ENCODE measurements at places on chromosomes 7 and 10. TPM values are rescaled to one million over a fixed set of nuclear protein-coding genes. Genes with fewer than 3 reads are reported as not detected.

CPA1 gene
- not detected for total RNA-seq

AOC1 gene
- not detected for total RNA-seq

THNSL1 gene
- total RNA-seq = 10.1 TPM

ZPBP gene
- total RNA-seq = not detected

TMEM140 gene
- 12.8 TPM for total RNA-seq

AKR1D1 gene
- not detected for total RNA-seq

TMEM236 gene
- 0.12 TPM for total RNA-seq

ZNF853 gene
- total RNA-seq = 2.2 TPM

CALY gene
- total RNA-seq = not detected

DNA sequence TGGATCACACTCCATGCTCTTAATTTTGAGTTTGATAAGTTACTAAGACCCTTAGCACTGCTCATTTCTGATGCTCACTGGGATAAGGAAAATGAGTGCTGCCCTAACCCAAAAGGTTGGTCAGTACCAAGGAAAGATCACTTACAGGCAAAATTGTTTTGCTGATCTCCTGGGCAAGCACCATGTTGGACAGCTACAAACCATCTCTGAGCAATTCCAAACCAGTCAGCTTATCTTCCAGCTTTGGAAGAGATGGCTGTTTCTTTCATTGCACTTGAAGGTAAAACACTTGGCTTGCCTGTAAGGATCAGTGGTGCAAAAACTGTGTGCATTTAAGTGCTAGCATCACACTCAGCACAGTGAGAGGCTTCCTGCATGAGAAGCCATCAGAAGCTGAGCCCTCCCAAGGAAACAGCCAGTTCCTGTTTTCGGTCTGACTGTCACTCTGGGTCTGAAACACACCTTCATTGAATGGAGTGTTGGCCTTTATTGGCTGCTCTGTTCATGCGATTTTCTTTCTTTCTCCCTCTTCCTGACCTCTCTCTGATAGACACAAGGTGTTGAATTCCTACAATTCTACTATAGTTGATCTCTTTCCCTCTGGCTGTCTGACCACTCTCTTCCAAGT lies 126.4 kb upstream of the GHITM start:
- H3K36me3 ChIP-seq = no peaks in the 10 kb centered on the region
- H3K27me3 ChIP-seq = peaks cover 37% of the 10 kb centered on the region
- DNase-seq = no peak
- H3K4me1 ChIP-seq = no peaks in the 10 kb centered on the region
- H3K4me3 ChIP-seq = no peak overlapping the region
- H3K27ac ChIP-seq = no peak overlapping the region

DNA sequence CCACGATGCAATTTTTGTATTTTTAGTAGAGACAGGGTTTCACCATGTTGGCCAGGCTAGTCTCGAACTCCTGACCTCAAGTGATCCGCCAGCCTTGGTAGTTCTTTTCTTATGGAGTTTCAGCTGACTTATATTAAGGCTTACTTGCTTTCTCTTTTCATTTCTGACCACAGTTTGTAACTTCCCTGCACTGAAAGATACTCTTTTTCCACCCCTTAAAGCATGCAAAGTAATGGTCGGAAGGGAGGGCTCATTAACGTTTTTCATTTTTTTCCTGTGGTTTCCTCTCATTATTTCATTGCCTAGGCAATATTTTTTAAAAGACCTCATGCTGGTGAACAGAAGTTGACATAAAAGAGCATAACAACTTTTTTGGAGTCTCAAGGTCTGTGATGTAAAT lies 27.0 kb downstream of the ADRB1 start:
- no peak overlapping the region for H3K27ac ChIP-seq
- no peak for DNase-seq
- no peaks in the 10 kb centered on the region for H3K36me3 ChIP-seq
- no peak overlapping the region for H3K4me3 ChIP-seq

DNA sequence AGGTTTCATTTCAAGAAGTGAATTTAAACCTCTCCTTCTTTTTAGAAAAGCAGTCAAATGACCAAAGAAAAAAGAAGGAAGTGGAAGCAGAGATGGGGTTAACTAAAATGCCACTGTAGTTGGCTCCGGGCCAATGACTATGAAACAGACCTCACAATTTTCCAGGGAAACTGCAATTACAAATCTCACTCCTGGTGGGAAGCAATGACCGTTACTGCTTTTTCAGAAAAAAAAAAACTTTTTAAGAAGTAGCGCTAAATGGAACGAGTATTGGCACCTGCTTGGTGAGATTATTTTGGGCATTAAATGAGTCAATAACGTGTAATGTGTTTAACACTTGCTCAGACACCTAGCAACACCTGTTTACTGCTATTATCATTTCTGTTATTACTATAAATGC lies 1.2 kb downstream of the SFRP4 start:
- no peaks in the 10 kb centered on the region for H3K36me3 ChIP-seq
- H3K4me3 ChIP-seq = no peak overlapping the region
- peaks cover 13% of the 10 kb centered on the region for H3K4me1 ChIP-seq
- H3K27me3 ChIP-seq = peaks cover 83% of the 10 kb centered on the region
- no peak for DNase-seq

- no peak for DNase-seq
- peaks cover 17% of the 10 kb centered on the region for H3K27me3 ChIP-seq
- H3K4me1 ChIP-seq = peaks cover 3% of the 10 kb centered on the region
- H3K27ac ChIP-seq = no peak overlapping the region
- H3K36me3 ChIP-seq = no peaks in the 10 kb centered on the region
- H3K4me3 ChIP-seq = no peak overlapping the region
These were observed 286.5 kb downstream of the DOCK4 start for GRCh38 chr7:111919631-111920179.

GRCh38 chr10:68550747-68551411 lies 9.3 kb upstream of the TET1 start:
- DNase-seq = peak; percentile 38
- no peaks in the 10 kb centered on the region for H3K36me3 ChIP-seq

GRCh38 chr7:44051611-44052220 lies 7.2 kb downstream of the DBNL start:
- peaks cover 56% of the 10 kb centered on the region for H3K36me3 ChIP-seq
- no peak overlapping the region for H3K4me3 ChIP-seq
- peaks cover 52% of the 10 kb centered on the region for H3K4me1 ChIP-seq
- peak overlapping the region; percentile 72 for H3K27ac ChIP-seq
- no peaks in the 10 kb centered on the region for H3K27me3 ChIP-seq

- no peak overlapping the region for H3K4me3 ChIP-seq
- no peak overlapping the region for H3K27ac ChIP-seq
- no peaks in the 10 kb centered on the region for H3K27me3 ChIP-seq
- H3K4me1 ChIP-seq = no peaks in the 10 kb centered on the region
These were observed 298.3 kb upstream of the FZD8 start for GRCh38 chr10:35940141-35941041.

GRCh38 chr10:23095966-23096801 lies 805 bp downstream of the MSRB2 start:
- peak; percentile 32 for DNase-seq
- peak overlapping the region; percentile 96 for H3K4me3 ChIP-seq
- H3K27me3 ChIP-seq = no peaks in the 10 kb centered on the region
- H3K4me1 ChIP-seq = peaks cover 42% of the 10 kb centered on the region
- H3K27ac ChIP-seq = peak overlapping the region; percentile 91

DNA sequence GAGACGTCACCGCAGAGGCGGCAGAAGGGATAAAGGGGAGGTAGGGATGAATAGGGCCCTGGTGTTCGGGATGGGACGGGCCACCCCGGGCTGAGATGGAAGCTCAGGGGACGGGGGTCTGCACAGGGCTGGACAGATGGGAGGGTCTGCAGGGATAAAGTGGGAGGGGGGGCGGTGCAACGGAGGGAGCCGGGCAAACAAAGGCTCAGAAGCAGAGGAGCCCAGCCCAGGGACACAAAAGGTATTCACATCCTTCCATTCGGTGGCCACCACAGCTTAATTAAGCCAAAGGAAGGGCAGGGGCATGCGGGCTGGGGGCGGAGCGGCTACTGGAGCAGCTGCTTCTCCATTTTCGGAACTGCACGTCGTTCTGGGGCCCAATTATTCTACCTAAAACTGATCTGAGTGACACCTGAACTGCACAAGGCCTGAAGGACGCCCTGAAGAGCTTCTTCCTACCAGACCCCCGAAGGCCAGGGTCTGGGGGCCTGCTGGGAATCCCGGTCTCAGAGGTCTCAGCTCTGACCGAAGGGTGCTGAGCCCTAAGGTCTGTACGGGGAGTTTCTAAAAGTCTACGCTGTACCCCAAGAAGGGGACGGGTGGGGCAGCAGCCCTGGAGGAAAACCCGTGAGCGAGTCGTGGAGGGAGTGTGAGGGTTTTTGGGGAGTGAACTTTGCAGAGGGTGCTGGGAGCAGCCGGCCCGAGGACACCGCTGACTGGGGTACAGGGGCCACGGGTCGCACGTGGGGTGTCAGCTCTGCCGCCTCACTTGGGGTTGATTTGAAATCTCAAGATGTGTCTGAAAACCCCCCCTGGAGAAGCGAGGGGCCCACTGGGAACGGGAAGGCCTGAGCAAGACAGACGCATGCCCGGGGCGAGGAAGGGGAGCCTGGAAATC lies 334.8 kb downstream of the DNAJB6 start:
- no peak overlapping the region for H3K27ac ChIP-seq
- no peak for DNase-seq
- no peak overlapping the region for H3K4me3 ChIP-seq

- no peaks in the 10 kb centered on the region for H3K4me1 ChIP-seq
- H3K27me3 ChIP-seq = peaks cover 11% of the 10 kb centered on the region
- no peak overlapping the region for H3K4me3 ChIP-seq
- no peaks in the 10 kb centered on the region for H3K36me3 ChIP-seq
- no peak overlapping the region for H3K27ac ChIP-seq
- no peak for DNase-seq
These were observed 61.1 kb downstream of the PPP1R17 start for GRCh38 chr7:31748084-31748483.

DNA sequence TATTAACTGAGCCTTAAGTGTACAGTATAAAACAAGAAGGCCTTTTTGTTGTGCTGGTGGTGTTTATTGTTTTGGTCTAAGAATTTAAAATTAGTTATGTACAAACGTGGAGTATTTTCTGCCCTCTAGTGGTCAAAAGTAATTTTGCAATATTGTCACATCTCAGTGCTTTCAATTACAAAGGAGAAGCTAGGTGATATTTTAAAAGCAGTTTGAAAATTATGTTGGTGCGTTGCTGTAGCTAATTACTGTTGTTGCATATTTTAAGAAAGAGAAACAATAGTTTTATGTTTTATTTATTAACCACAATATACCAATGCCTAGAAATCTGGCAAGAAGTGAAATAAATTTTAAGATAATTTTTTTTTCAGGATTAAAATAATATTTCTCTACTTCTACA lies 11.4 kb downstream of the NPVF start:
- DNase-seq = no peak
- no peaks in the 10 kb centered on the region for H3K36me3 ChIP-seq
- H3K4me3 ChIP-seq = no peak overlapping the region
- H3K27me3 ChIP-seq = peaks cover 24% of the 10 kb centered on the region
- no peak overlapping the region for H3K27ac ChIP-seq

DNA sequence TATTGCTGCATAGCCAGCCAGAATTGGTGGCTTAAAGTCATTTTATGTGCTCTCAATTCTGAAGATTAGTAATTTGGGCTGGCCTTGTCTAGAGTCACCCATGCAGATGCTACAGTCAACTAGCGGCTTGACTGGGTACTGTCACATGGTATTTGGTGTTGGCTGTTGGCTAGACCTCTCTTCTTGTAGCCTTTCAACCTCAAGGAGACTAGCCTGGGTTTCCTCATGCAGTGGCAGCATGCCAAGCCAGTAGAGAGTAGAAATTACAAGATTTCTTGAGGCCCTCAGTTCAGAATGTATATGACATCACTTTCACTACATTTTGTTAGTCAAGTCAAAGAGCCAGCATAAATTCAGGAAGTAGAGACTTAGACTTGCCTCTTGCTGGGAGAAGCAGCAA lies 3.7 kb upstream of the ZNF800 start:
- H3K4me3 ChIP-seq = no peak overlapping the region
- peaks cover 24% of the 10 kb centered on the region for H3K4me1 ChIP-seq
- no peak overlapping the region for H3K27ac ChIP-seq

GRCh38 chr7:88254721-88255424 lies 35.0 kb upstream of the SRI start:
- H3K36me3 ChIP-seq = peaks cover 2% of the 10 kb centered on the region
- peaks cover 20% of the 10 kb centered on the region for H3K27me3 ChIP-seq
- no peak for DNase-seq

GRCh38 chr10:33453081-33454025 lies 118.9 kb upstream of the NRP1 start:
- no peaks in the 10 kb centered on the region for H3K4me1 ChIP-seq
- H3K36me3 ChIP-seq = no peaks in the 10 kb centered on the region
- no peak for DNase-seq
- no peak overlapping the region for H3K27ac ChIP-seq
- peaks cover 11% of the 10 kb centered on the region for H3K27me3 ChIP-seq

- no peaks in the 10 kb centered on the region for H3K4me1 ChIP-seq
- H3K4me3 ChIP-seq = no peak overlapping the region
- no peaks in the 10 kb centered on the region for H3K27me3 ChIP-seq
- H3K36me3 ChIP-seq = no peaks in the 10 kb centered on the region
These were observed 185.1 kb downstream of the NXPH1 start for GRCh38 chr7:8618441-8619070.

- peaks cover 16% of the 10 kb centered on the region for H3K36me3 ChIP-seq
- H3K27me3 ChIP-seq = no peaks in the 10 kb centered on the region
- H3K27ac ChIP-seq = peak overlapping the region; percentile 65
- H3K4me3 ChIP-seq = peak overlapping the region; percentile 25
- DNase-seq = no peak
- peaks cover 56% of the 10 kb centered on the region for H3K4me1 ChIP-seq
These were observed 103.2 kb downstream of the NRBF2 start for GRCh38 chr10:63236113-63236935.

- peaks cover 18% of the 10 kb centered on the region for H3K27me3 ChIP-seq
- peaks cover under 1% of the 10 kb centered on the region for H3K4me1 ChIP-seq
- DNase-seq = no peak
- H3K36me3 ChIP-seq = no peaks in the 10 kb centered on the region
- H3K4me3 ChIP-seq = no peak overlapping the region
These were observed 7.1 kb downstream of the KCNMA1 start for GRCh38 chr10:77630507-77630848.

DNA sequence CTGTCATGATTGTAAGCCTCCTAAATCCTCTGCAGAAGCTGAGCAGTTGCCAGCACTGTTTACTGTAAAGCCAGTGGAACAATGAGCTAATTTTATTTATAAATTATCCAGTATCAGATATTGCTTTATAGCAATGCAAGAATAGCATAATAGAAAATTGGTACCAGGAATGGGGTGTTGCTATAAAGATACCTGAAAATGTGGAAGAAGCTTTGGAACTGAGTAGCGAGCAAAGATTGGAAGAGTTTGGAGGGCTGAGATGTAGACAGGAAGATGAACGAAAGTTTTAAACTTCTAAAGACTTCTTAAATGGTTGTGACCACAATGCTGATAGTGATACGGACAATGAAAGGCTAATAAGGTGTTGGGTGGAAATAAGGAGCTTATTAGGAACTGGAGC lies 917.4 kb upstream of the POT1 start:
- H3K4me3 ChIP-seq = no peak overlapping the region
- H3K27me3 ChIP-seq = no peaks in the 10 kb centered on the region
- no peaks in the 10 kb centered on the region for H3K36me3 ChIP-seq
- H3K27ac ChIP-seq = no peak overlapping the region

- no peaks in the 10 kb centered on the region for H3K36me3 ChIP-seq
- H3K27ac ChIP-seq = no peak overlapping the region
- no peak for DNase-seq
- H3K27me3 ChIP-seq = peaks cover 36% of the 10 kb centered on the region
- H3K4me1 ChIP-seq = peaks cover 16% of the 10 kb centered on the region
These were observed 50.1 kb upstream of the TMEM72 start for GRCh38 chr10:44860811-44861736.

- H3K36me3 ChIP-seq = no peaks in the 10 kb centered on the region
- H3K27me3 ChIP-seq = peaks cover 34% of the 10 kb centered on the region
- H3K27ac ChIP-seq = no peak overlapping the region
- H3K4me1 ChIP-seq = peaks cover 5% of the 10 kb centered on the region
- no peak for DNase-seq
These were observed 18.4 kb downstream of the SLC18A2 start for GRCh38 chr10:117259279-117259678.

GRCh38 chr10:94107191-94107590 lies 113.5 kb downstream of the PLCE1 start:
- no peak for DNase-seq
- H3K4me1 ChIP-seq = no peaks in the 10 kb centered on the region
- H3K27me3 ChIP-seq = peaks cover 14% of the 10 kb centered on the region
- H3K4me3 ChIP-seq = no peak overlapping the region
- no peaks in the 10 kb centered on the region for H3K36me3 ChIP-seq

All from activated naive CD8-positive, alpha-beta T cell treated with anti-CD3 and anti-CD28 coated beads for 36 hours (primary cell).